ENCODE measurements at places on chromosomes 12 and 14.

DNA sequence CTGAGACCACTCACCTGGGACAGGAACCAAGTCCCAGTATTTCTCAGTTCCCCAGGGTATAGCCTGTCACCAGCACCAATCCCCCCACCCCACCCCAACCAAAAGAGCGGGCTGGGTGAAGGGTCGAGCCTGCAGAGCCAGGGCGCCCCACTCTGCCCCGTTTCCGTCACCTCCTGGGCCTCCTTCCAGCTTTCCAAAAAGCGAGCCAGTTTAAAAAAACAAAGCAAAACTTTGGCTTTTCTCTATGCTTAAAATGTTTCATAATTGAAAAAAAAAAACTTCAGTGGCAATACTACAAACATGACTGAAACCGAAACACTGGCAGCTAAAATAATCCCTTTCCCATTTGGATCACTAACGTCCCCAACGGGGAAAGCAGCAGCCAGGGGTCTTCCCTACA, 7.5 kb downstream of the CAMKK2 start:
- peak; percentile 64 for DNase-seq

DNA sequence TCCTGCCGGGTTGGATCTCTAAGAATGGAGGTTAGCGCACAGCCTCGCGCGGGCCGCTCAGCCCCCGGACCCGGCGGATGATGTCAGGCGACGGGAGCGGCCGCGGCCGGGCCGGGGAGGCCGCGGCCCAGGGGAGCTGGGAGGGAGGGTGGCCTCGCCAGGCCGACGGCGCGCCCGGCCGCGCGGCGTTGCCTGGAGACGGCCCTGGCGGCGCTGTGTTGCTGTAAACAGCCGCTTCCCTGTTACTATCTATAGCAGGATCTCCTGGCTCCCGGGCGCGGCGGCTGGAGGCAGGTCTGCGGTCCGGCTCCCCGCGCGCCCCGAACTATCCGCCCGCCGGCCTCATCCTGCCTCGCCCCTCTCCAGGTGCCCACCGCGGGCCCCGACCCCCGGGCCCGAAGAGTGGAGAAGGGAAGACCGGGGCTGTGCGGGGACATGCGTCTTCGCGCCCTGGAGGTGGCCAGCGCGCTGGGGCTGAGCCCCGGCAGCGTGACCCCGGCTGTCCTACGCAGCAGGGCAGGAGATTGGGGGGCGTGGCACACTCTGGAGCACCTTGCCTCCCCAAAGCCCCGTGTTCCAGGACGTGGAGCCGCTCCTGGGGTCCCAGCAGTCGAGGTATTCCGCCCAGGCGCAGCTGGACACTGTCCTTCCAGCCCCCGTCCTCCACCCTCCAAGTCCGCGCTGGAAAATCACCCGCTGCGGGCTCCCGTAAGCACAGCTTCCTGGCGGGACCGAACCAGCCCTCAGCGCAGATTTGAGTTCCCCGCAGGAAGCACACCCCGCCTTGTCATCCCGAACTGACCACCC, 1.4 kb upstream of the FOS start:
- DNase-seq = peak; percentile 97

DNA sequence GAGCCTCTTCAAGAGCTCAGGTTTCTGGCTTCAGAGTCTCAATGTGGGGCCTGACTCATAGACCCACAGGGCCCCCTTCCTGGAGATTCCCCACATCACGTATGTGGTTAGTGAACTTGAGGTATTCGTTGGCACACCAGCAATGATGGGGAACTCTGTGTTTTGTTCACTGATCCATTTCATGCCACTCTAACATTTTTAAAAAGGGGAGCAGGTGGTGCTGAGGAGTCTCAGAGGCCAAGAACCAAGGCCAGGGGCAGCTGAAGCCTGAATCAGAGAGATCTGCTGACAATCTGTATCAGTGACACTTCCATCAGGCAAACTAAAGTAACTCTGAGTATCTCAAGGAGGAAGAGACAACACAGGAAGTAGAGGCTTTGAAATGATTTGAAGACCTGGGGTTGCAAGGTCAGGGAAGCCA, 323.4 kb downstream of the VRK1 start:
- no peak for DNase-seq

DNA sequence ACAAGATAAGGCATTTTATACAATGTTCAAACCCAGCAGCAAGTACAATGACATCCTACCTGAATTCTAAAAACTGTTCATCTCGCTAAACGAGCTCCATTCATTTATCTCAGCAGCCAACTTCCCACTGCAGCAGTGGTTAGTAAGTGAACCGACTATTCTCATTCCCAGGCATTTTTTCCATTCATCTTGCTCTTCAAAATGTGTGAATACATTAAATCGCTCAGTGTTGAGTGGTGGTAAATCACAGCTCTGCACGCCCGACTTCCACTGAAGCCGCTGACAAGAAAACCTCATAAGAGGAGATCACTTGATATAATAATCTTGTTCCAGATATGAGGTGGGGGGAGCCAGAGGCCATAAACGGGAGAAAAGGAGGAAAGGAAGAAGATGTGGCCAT, 746.2 kb upstream of the USP15 start:
- DNase-seq = no peak

- DNase-seq = no peak
These were observed 563.9 kb downstream of the SLC16A7 start for GRCh38 chr12:60159761-60160160.
